Activated CD4-positive, alpha-beta T cell treated with anti-CD3 and anti-CD28 coated beads, Interleukin-2, amount 50 U/mL, for 1 hour (primary cell): ENCODE measurements at places on chromosomes 12 and 14.

- no peak for DNase-seq
Observed at GRCh38 chr14:58770491-58770982, 132.8 kb downstream of the DACT1 start.

- no peak for DNase-seq
Observed at GRCh38 chr12:3218228-3219171, 141.3 kb downstream of the TSPAN9 start.

DNA sequence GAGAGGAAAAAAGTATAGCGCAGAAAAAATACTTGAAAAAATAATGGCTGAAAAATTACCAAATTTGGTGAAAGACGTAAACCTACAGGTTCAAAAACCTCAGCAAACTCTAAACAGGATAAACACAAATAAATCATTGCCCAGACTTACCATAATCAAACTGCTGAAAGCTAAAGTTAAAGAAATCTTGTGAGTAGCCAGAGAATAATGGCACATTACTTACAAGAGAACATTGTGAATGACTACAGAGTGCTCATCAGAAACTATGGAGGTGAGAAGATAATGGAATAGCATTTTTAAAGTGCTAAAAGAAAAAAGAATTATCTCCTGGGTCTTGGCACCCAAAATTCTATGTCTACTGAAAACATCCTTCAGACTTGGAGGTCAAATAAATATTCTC lies 36.0 kb downstream of the ATF1 start:
- DNase-seq: no peak

- DNase-seq: no peak
Observed at GRCh38 chr14:96072076-96072475, 32.9 kb downstream of the C14orf132 start.

DNA sequence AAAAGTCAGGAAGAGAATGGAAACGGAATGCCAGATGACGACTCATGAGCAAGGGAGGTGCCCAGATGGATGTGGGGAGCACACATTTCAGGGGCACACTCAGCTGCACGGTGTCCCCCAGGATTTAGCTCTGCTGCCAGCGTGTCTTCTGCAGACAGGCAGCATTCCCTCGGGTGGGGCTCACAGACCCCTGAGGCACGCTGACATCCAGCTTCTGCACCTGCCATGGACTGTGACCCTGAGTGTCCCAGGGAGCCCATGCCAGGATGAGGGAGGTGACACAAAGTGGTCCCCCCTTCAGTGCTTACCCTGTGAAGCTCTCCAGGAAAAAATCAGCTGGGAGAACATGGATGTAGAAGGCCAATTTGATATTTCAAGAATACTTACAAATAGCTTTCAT lies 84.2 kb downstream of the PIWIL1 start:
- no peak for DNase-seq

DNA sequence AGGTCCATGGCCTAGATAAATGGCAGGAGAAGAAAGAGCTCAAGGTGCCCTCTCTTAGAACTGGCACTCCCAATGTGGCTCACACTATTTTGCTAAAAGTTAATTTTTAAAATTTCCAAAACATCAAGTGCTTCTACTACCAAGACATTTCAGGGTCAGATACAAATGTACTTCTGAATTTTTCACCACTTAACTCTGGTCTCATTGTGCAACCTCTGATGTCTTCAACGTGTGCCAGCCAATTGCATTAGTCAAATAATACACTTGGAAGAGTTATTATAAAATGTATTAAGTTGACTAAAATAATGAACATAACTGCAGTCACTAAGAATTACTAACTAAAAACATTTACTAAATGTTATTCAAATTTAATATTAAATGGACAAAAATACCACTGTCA lies 41.3 kb downstream of the SLC25A47 start:
- DNase-seq: no peak

DNA sequence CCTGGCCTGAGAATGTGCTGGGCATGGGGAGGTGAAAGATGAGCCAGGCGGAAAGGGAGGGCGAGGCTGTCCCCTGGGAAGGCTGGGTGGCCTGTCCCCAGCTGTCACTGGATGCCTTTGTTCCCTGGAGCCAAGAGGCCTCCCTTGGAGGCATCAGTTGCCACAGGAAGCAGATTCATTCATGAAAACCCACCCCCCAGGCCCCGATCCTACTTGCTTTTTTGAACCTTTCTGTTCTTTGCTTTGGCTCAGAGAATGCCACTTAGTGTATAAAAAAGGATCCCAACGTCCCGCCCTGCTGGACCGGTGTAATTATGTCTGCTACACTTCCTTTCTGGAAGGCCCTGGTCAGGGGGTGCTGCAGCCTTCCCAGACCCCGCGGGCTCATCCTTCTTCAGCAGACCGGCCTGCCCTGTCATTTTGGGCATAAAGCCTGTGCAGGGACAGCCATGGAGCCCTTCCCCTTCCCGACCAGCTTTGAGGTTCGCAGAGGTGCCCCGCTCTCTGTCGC lies 220.2 kb downstream of the SLC41A2 start:
- DNase-seq: no peak

- no peak for DNase-seq
Observed at GRCh38 chr12:114316076-114316475, 89.9 kb downstream of the TBX5 start.

DNA sequence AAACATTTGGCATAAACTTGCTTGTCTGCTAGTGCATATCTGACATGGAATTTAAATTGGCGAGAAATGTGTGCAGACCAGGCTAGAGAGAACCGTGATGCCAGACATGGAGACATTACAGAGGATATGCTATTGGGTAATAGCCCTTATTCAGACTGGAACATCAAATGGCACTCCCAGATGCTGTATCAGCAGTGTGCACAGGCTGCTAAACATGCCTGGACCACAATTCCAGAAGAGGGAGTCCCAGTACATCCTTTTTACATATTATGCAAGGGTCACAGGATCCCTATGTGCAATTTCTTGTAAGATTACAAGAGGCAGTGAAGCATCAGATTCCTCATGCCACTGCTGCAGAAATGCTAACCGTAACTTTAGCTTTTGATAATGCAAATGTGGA lies 354.5 kb upstream of the FOXG1 start:
- DNase-seq: no peak

- DNase-seq: no peak
Observed at GRCh38 chr12:56723889-56724700, 1.0 kb downstream of the NACA start.

GRCh38 chr14:75318353-75318752 lies 39.7 kb downstream of the FOS start:
- DNase-seq: no peak

- DNase-seq: no peak
Observed at GRCh38 chr12:93524386-93525133, 47.9 kb upstream of the SOCS2 start.

- no peak for DNase-seq
Observed at GRCh38 chr12:28693565-28694219, 455.4 kb upstream of the FAR2 start.

DNA sequence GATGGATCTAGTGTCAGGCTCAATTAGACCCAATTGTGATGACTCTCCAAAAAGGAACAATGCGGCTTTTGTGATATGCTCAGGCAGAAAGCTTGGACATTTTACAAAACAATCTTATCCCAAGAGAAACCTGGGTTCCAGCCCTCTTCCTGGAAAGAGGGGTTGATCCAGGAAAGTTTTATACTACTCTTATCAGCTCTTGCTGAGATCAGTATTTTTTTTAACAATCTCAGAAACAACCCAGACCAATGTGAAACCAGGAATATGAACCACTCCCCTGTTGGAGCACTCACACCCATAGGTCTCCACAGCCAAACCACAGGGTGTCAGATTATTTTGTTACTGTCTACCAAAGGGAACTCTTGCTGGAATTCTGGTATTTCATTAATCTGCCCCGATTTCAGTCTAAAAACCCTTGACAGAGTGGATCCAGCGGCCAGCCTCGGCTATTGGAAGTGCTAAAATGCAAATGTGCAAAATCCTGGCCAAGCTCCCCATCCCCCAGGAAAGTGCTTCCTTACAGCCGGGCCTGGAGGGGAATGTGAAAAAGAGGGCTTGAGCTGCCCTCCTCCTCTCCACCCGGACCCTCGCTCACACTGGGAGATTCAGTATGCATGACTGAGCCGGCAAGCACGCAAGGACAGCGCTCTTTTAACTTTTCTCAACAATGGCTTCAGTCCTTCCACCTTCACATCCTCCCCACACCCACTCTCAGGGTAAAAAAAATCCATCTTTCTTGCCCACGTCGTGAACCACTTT lies 4.0 kb downstream of the FBXL14 start:
- DNase-seq: no peak

DNA sequence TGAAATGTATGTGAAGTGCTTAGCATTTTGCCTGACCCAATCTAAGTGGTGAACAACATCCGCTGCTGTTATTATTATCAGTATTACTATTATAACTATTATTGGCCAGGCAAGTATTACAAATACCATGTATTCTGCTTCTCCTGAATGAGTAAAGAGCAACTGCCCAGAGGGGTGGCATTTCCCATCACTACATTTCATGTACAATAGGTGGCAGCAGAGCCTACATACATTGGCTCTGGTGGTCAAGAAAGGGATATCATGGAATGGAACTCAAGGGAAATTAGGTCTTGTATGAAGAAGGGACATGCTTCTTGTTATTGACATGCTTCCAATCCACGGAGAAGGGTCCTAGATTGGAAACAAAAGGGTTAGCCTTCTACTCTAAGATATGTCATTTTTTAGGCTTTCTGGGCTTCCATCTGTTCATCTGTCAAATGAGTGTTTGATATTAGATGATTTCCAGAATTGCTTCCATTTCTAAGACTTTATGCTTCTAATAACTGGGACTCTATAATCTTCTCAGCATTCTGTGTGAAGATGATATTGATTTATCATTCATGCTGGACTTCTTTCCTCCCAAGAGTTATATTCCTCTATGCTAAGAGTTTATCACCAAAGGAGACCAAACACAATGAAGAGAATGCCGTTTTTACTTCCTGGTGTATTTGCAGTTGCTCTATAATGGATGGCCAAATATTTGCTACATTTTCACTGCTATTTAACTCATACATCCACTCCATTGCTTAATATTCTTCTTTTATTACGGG lies 239.1 kb downstream of the SSPN start:
- no peak for DNase-seq

DNA sequence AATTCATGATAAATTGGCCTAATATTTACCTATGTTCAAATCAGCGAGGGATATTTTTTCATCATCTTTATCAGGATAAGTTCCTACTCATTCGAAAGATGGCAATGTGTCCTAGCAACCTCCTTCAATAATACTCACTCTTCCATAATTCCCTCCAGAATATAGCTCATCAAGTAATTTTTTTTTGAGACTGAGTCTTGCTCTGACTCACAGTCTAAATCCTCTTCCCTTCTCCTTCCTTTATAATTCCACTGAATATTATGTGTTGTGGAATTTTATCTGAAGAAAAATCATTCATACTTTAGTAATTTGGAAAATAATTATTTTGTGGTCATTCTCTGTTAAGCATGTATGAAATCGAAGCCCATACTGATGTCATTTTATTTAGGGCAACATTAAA lies 663.8 kb downstream of the FLRT2 start:
- no peak for DNase-seq

GRCh38 chr14:79643132-79643531 lies 568.2 kb downstream of the DIO2 start:
- no peak for DNase-seq

- no peak for DNase-seq
Observed at GRCh38 chr12:5258926-5259325, 173.0 kb upstream of the NTF3 start.

DNA sequence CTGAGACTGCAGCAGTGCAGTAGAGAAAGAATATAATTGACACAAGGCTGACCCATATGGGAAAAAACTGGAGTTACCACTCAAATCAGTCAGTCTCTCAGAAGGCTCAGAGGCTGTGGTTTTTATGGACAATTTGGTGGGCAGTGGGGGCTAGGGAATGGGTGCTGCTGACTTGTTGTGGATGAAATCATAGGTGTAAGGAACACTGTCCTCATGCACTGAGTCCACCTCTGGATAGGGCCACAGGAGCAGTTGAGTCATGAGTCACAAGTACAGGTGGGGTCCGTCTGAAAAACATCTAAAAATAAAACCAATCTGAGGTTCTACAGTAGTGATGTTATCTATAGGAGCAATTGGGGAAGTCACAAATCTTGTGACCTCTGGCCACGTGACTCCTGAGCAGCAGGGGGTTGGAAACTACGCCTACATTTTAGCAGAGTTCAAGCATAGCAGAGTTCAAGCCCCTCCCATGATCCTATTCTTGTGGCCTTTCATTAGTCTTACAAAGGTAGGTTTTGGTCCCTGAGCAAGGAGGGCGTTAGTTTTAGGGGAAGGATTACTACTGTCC lies 18.1 kb upstream of the SGPP1 start:
- no peak for DNase-seq

DNA sequence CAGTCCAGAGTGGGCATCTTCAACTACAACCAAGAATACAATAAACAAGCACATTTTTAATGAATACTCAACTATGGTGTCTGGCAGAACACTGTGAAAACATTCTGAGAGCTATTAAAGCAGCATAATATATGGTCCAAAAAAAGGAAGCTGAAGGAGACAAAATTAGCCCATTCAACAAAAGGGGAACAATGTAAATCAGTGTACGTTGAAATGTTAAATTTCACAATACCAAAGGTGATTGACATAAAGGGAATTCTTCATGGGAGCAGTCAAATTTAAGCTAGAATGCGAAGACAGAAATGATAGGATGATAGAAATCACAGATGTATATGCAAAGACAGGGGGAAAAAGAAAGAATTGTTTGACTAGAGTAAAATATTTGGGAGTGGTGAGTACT lies 41.3 kb upstream of the SYCP3 start:
- DNase-seq: no peak

DNA sequence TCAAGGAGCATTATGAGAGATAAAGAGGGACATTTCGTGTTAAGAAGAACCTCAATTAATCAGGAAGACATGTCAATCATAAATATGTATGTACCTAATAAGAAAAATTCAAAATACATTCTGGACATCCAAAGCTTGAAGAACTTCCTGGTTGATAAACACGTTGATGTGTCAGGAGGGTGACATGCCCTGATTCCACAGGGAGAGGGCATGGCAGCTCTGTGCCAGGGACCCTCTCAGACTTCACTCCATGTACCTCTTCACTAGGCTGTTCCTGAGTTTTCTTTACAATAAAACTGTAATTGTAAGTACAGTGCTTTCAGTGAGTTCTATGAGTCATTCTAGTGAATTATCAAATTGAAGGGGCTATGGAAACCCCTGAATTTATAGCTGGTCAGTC lies 163.5 kb downstream of the CFAP54 start:
- DNase-seq: no peak

DNA sequence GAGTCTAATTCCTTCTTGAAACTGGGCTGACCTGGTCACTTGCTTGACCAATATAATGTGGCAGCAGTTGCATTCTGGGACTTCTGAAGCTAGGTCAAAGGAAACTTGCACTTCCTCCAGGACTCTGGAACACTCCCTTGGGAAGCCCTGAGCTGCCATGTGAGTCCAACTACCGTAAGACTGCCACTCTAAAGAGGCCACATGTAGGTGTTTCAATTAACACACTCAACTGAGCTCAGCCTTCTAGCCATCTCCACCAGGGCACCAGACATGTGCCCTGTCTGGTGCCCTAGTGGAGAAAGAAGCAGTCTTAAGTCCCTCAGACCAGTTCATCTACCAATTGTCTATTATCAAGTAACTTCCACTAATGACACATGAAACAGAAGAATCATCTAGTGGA lies 6.1 kb upstream of the TEP1 start:
- DNase-seq: no peak

GRCh38 chr14:36805131-36805559 lies 143.5 kb downstream of the PAX9 start:
- DNase-seq: no peak

- peak; percentile 58 for DNase-seq
Observed at GRCh38 chr12:120584343-120585149, 3.3 kb upstream of the POP5 start.

- DNase-seq: no peak
Observed at GRCh38 chr14:85686908-85687307, 157.0 kb downstream of the FLRT2 start.
